Stimulated activated CD4-positive, alpha-beta T cell treated with anti-CD3 and anti-CD28 coated beads, TNF-alpha, amount 100 ng/mL, for 4 hours (primary cell): ENCODE measurements at places on chromosomes 11 and 22.

DNA sequence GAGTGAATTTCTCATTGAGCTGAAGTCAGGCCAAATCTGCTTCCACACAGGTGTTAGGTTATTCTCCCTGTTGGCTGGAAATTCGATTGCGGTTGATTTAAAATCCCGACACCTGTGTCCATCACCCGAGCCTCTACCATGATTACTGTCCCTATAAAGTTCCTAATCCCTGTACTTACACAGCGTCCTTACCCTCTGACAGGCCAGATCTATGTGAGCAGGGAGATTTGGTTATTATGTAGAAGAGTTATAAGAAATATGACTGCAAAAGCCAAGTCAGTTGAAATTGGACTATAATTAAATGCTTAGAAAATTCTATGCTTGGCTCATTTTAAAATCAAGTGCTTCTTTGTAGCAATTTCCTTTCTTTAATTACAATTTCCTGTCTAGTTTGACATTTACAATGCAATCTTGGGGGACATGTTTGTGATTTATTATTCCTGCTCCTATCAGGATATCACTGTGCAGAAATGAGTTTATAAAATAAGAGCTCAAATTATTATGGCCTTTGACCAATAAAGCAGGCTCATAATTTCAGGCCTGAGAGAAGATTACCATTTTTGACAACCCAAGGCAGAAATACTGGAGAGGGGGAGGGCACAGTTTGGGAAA, 32.5 kb upstream of the LMO1 start:
- DNase-seq, result no peak

DNA sequence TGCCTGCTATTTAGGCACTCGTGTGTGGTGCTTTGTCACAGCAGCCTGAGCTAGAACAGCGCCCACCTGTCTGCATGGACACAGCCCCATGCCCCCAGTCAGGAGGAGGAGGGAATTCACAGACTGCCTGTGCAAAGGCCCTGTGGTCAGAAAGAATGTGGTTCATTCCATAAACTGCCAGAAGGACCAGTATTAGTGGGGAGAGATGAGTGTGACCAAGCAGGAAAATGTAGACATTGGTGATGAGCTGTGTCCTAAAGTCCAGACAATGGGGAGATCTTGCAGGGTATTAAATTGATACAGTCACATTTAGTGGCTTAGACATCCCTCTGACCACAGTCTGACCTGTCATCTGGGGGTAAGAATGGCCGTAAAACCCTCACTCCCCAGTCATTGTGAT, 83.7 kb upstream of the LINC01488 start:
- DNase-seq, result no peak

- DNase-seq, result no peak
Measured at GRCh38 chr11:75644946-75645345, 23.9 kb downstream of the MAP6 start.

DNA sequence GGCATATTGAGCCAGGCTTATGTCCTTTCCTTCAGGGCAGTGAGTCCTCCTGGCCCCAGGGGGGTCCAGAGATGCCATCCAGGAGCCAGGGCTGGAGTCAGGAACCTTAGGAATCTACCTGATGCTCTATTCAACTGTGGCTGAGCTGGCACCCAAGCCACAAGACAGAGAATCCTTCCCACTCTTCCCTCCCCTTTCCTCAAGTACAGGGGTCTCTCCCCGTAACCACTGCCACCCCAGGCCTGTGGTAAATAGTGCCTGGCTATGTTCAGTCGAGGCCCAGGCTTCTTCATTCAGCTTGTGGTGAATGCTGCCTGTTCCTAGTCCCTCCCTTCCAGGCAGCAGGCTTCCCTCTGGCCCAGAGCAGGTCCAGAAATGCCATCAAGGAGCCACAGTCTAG, 45.5 kb upstream of the THY1 start:
- DNase-seq, result no peak

DNA sequence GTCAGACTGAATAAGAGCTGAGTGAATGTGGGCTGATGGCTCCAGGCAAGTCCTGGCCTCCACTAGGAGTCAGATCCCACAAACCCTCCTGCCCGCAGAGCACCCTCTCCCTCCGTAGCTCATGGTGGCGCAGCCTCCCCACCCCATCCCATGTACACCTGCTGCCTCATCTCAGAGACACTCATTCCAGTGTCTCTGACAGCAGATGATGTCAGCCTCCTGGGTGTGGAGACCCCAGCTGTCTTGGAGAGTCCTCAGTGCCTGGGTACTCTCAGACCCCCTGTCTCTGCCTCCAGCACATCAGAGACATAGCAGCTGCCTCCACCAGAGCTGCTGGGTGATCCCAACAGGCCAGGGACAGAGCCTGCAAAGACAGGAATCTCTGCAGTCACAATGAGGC, 9.5 kb downstream of the IGLL5 start:
- DNase-seq, result no peak

GRCh38 chr11:118226781-118227180, 2.0 kb upstream of the JAML start:
- no peak for DNase-seq

- no peak for DNase-seq
Measured at GRCh38 chr11:1077033-1077416, 2.4 kb downstream of the MUC2 start.

DNA sequence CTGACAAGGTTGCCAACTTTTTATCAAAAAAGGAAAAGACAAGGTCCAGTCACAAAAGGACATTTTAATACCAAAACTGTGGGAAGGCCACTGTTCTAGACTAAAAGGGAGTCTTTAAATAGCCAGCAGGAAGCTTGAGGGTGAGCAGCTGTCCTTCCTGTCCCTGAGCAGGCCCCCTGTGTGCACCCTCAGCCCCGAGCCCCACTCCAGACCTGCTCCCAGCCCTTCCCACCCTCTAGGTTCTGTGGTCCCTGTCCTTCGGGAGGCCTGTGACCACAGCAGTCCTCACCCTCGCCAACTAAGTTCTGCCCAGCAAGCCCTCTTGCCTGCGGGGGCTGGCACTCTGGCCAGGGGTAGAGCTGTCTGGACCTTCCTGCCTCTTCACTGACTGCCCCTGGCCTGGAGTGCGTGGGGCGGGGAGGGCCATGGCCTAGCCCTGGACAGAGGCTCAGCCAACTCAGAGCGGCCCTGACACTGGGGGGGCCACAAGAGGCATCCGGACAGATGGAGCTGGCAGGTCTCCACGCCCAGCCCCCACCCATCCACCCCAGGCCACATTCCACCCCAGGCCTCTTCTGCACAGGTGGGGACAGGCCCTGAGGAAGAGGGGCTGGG, 1.6 kb upstream of the PLXNB2 start:
- DNase-seq, result no peak

GRCh38 chr22:50221410-50222300, 20.8 kb downstream of the SELENOO start:
- no peak for DNase-seq

- no peak for DNase-seq
Measured at GRCh38 chr11:27861706-27862430, 161.6 kb upstream of the BDNF start.

DNA sequence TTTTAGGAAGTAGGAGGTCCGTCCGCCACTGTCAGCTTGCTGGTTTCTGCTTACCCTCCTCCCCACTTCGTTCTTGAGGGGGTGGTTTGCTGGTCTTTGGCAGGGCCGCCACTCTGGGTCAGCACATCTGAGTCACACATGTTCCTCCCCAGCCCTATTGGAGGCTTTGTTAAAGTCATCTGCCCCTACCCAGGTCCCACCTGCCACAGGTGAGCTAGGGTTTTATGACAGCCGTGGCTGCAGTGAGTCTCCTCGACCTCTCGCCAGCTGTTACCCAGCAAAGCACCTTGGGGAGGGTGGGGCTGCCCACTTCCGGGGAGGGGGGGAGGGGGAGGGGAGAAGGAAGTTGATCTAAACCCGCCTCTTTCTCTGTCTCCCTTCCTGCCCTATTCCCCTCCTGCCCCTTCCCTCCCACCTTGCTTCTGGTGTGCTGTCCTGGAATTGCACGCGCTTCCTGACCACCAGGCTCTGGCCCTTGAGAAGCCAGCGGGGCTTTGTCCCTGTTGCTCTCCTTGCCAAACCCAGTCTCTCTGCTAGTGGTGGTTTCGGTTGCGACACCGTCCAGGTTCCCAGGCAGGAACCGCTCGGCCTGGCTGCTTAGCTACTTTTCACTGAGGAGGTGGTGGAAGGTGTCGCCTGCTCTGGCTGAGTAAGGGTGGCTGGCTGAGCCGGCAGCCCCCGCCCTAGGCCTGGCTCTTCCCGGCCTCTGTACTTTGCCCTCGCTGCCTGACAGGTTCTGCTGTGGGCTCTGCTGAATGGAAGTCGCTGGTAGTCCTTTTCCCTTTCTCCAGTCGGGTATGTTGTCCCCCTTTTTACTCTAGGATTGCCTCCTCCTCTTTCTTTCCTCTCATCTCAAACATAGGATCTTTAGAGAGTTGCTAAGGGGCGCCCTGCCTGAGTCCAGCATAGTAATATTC, 28.5 kb downstream of the RCOR2 start:
- DNase-seq, result peak; percentile 28

DNA sequence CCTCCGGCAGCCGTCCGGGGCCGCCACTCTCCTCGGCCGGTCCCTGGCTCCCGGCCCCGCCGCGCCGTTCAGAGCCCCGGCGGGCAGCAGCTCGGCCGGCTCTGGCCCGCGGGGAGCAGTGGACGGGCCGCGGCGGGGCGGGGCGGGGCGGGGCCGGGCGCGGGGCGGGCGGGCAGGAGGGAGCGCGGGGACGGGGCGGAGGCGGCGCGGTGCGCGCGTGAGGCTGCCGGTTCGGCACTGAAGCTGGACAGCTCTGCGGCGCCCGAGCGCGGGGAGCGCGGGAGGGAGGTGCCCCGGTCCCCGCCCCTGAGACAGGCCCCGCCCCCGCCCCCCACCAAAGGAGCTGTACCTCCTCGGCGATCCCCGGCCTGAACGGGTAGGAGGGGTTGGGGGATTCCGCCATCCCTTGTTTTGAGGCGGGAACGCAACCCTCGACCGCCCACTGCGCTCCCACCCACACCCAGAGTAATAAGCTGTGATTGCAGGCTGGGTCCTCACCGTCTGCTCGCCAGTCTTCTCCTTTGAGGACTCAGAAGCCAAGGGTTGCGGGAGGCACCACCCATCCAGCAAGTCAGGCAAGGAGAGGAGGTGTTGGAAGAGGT, at the start of gene DRD2:
TSS of gene DRD2 (minus strand) at position 239 of the 602 bp plus-strand sequence. CDS start 50,747 bp downstream, outside the sequence.
- no peak for DNase-seq

DNA sequence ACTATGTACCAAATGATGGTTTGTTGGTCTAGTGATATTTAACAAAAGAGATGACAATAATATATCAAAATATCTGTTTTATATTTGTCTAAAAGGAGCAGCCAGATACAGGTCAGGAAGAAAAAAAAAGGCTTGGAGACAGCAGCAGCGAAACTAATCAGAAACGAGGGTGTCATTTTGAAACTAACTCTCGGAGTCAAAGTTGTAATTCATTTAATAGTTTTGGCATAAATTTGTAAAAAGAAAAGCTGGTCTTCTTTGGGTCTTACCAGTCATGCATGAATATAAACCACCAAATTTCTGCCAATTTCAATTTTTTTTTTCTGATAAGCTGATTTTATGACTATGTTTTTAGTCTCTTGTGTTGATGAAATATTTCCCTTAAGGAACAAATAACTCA, 25.5 kb downstream of the NPAT start:
- no peak for DNase-seq

DNA sequence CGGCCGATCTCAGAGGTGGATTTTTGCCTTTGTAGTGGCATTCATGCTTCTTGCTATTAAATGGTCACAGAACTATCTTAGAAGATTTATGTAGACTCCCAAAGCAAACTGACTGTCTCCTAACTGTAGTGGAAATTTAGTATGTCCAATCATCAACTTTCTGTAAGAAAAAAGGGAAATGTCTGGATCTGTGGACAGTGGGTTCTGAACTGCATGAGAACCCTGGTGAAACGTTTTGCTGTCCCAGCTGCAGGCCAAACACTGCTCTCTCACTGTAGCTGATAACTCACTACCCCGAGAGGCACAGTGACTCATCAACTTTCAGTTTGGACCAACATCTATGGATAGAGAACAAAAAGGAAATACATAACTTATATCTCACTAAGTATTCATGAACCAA, 387.1 kb downstream of the SOX6 start:
- no peak for DNase-seq

DNA sequence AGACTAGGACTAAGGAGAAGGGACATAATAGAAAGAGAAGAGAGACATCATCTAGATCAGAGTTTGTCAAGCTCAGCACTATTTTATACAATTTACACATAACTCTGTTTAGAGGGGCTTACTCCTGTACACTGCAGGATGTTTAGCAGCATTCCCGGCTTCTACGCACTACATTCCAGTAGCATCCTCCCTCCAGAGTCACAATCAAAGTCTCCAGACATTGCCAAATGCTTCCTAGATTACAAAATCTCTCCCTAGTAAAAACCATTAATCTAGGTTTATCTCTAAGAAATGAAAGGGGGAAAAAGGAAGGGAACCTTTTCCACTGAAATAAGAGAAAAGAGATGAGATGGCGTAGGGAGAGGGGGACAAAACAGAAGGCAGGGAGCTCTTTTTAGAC, 4.0 kb downstream of the USP28 start:
- DNase-seq, result no peak

GRCh38 chr11:1277936-1278512, 31.4 kb downstream of the TOLLIP start:
- no peak for DNase-seq

DNA sequence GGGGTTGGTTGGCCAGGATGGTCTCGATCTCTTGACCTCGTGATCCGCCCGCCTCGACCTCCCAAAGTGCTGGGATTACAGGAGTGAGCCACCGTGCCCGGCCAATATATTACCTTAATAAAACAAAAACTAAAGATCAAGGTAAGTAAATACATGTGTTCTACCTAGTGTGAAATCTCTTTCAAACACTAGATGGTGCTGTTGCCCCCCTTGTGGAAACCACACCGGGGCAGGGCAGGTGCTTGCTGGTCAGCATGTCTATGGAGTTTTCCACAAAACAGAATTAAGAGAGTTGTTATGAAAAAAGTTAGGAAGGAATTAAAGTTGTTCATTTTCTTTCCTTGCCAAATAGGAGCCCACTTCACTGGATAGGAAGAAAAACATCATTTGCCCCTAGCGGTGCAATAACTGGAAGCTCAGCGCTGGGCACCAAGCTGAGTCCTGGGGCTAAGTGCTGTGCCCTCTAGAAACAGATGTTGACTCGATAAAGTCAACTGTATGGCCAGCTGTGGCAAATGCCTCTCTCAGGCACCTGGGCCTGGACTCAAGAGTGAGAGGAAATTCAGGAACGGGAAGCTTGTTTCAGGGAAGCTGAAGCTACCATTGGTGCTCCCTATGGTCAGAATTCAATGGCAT, 6.3 kb upstream of the KCNJ5 start:
- peak; percentile 23 for DNase-seq
